Caco-2 (cell line): ENCODE measurements at places on chromosomes 5 and 9. TPM values are rescaled to one million over a fixed set of nuclear protein-coding genes. Genes with fewer than 3 reads are reported as not detected.

DNA sequence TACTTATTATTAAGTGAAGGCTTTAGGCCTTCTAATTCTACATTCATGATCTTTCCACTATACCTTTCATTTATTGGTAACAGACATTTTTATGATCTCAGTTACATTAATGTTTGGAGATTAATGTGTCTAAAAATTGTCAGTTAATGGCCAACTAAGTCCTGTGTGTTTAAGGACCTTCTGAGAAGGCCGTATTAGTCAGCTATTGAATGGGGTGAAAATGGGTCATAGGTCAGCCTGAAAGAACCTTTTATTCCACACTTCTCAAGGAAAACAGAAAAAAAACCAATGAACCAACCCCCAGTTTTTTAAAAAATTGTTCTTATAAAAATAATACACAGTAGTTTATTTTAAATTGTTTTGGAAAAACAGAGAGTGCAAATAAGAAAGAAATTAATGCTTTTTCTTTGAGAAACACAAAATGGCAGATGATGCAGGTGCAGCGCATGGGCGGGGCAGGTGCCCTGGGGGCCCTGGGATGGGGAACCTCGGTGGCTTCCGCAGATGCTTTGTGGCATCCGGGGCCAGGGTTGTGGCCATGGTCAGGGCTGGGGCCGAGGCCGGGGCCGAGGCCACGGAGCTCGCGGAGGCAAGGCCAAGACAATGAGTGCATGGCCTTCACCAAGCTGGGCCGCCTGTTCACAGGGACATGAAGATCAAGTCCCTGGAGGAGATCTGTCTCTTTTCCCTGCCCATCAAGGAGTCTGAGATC is 141.9 kb downstream of the SPATA31D1 start:
- no peak for DNase-seq

The WNK2 gene
- total RNA-seq = 21.7 and 23.4 TPM in 2 replicates

The ADAMTS2 gene
- 0.05 and 0.23 TPM in 2 replicates for total RNA-seq

GRCh38 chr5:116872986-116873385 is 298.4 kb upstream of the SEMA6A start:
- DNase-seq = no peak

The GPR150 gene
- 0.21 and 0.27 TPM in 2 replicates for total RNA-seq

DNA sequence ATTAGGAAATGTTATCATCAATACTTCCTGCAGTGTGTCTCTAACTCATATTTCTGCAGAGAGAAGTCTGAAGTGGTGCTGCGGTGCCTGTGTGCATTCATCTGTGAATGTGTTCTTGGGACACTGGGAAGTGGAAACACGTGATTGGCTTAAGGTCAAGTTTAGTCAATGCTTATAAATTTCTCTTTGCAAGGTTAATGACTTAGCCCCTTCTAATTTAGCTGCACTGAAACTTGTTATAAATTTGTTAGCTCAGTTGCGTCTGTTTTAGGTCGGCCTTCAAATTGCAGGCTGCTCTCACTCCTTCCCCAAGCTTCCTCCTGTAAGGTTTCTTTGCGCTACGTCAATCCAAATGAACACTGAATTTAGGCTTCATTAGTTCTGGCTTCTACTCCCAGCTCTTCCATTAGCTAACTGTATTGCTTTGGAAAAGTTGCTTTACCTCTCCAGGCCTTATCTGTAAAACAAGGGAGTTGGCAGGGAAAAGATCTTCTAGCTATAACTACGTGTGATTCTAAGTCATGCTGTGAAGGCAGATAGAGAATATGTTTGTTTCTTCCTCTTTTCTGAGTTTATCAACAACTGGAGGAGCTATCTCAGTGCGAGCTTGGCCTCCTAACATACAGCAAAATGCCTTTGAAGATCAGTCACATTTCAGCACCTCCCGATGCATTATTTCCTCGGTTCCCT is 341.8 kb downstream of the NFIB start:
- no peak for DNase-seq

The ANGPTL2 gene
- not detected in 2 replicates for total RNA-seq
